Adrenal gland (tissue), 19 donors: ENCODE measurements at places on chromosomes 1 and 21.

GRCh38 chr1:227913764-227914721 is 33.7 kb downstream of the WNT9A start:
- DNase-seq = no peak

GRCh38 chr1:37085393-37085792 is 51.1 kb upstream of the GRIK3 start:
- no peak for DNase-seq

DNA sequence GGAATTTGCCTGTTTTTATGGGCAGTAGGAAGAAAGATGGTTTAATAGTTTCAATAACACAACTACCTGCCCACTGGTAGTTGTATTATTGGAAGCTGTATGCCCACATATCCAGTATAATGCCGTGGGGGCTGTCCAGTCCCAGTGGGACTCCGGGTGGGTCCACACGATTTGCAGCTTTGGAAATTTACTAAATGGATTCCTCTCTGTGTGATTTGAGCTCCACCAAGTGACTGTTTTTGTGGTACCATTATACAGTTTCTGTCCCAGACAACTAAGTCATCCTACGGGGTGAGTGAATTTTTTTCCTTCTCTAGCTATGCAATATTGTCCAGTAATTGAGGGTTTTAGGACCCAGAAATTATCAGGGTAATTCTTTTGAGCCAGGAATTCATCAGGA is 86.8 kb downstream of the PLA2G4A start:
- no peak for DNase-seq

DNA sequence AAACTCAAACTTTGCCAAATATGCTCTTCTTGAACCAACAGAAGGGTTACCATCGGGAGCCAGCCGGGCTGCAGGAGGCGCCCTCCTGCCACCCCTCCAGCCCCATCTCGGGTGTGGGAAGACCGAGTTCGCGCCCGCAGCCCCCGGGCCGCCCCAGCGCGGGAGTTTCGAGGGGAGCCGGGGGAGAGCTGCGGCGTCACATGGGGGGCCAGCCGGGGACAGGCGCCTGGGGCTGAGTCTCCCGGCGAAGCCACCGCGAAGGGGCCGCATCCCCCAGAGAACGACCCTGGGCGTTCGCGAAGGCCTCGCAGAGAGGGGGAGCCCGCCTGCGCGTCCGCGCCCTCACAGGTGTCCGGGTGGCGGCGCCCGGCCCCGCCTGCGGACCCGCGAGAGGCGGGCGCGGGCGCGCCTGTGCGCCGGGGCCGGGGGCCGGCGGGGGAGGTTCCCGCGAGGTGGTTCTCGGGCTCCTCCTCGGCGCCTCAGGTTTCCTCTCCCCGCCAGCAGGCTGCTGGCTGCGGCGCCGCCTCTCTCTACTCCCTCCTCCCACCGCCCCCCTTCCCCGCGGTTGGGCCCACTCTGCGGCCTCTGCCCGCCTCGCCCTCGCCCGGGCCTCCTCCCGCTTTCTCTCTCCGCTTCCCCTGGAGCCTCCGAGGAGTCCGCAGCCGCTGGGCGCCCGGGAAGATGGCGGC is at the start of gene RAVER2:
RAVER2 (plus strand) TSS at position 584 of the 689 bp plus-strand sequence; CDS start at position 682, 98 bp downstream.
- peak; percentile 78 for DNase-seq

DNA sequence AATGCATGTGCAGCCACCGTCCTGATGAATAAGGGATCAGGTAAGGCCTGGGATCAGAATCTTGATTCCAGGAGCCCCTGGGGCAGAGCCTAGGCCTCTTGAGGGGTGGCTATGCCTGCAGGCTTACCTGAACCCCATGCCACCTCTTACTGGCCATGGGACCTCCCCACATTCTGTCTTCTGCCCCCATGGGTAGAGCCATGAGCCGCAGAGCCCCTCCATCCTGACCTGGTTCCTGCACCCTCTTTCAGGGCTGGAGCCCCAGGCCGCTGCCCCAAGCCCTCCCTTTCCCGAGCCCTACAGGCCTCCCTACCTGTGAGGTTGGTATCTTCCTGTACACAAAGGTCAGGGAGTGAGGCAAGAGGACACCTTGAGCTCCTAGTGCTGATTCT is 120.8 kb downstream of the DMRTB1 start:
- no peak for DNase-seq

DNA sequence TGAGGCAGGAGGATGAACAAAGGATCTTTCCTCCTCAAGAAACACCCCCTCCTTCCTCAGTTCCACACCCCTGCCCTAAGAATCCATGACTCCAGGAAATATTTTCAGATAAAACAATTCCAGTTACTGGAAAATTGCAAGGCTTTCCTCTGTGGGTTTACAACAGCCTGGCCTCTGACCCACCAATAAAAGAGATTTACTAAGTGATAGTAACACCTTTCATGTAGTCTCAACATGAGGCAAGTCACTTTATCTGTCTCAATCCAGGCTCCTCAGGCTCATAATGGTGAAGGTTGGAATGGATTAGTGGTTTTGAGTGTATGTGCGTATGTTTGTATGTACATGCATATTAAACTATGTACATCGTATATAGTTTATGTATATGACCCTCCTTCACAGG is 71.4 kb upstream of the PPP2R5A start:
- DNase-seq = no peak

DNA sequence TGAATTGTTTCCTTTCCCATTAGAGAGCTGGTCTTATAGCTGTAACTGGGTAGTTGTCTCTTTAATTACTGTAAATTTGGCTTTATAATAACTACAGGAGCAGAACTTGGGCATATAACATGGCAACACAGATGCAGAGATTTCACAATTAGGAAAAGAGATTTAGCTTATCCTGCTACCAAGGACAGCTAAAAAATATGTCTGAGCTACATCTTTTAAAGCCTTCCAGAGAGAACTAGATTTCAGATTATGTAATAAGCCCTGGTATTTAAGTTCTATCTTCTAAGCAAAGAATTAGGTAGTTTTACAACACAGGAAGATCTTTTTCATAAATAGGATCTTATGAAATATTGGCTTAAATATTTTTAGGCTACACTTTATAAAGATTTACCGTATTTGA is 313.8 kb downstream of the S1PR1 start:
- no peak for DNase-seq

DNA sequence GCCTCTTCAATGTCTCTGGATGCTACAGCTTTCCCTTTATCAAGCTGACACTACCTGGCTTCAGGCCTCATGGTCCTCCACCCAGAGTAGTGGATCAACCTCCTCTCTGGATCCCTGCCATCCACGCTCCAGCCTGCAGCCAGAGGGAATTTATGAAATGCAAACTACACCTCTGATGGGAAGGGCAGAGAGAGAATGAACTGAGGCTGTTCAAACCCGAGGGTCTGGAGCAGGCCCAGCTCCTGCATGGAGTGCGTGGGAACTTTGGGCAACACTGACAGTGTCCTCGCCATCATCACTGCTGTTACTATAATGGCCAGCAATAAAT is 157.8 kb downstream of the TRABD2B start:
- DNase-seq = no peak

DNA sequence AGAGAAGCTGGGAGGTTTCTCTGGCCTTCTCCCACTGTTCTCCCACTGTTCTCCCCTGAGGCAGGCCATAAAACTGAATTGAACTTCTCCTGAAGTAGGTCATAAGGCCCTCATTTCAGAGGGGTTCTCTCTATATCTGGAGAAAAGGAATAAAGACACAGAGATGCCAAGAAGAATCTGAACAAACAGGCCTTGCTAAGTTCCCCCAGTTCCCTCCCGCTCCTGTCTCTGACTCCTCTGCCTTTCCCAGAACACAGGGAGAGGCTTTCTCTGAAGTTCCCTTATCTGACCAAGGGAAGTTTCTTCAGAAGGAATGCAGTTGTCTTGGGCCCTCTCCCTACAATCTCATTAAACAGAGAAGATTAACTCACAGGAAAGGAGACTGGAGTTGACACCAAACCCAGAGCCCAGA is 83.4 kb downstream of the SLC16A1 start:
- no peak for DNase-seq

- DNase-seq = no peak
Measured at GRCh38 chr21:37821786-37822450, 94.3 kb downstream of the KCNJ6 start.

GRCh38 chr1:156539818-156540355 is 32.5 kb downstream of the IQGAP3 start:
- DNase-seq = no peak

GRCh38 chr1:70922196-70922595 is 125.4 kb downstream of the PTGER3 start:
- no peak for DNase-seq
